ENCODE measurements at places on chromosomes 6 and 20.

- no peak for DNase-seq
Measured at GRCh38 chr20:3677733-3678132, 4.1 kb downstream of the ADAM33 start.

GRCh38 chr20:62367633-62368391 is 700 bp upstream of the LAMA5 start:
- DNase-seq, result no peak

DNA sequence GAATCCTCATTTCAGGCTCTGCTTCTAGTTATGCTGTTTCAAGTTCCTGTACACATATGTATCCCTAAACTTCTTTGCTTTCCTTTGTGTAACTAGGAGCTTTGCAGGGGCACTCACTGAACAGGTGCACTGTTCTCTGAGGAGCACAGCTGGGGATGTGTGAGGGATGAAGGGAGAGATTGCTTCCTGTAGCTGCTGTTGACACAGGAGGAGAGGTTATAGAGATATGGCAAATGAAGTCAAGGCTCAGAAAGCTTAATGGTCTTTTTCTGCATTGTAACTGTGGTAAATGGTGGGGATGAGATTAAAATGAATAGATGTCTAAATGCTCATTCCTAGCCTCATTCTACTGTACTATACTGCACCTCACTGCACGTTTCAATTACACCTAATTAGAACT is 454.3 kb downstream of the BTBD3 start:
- no peak for DNase-seq

DNA sequence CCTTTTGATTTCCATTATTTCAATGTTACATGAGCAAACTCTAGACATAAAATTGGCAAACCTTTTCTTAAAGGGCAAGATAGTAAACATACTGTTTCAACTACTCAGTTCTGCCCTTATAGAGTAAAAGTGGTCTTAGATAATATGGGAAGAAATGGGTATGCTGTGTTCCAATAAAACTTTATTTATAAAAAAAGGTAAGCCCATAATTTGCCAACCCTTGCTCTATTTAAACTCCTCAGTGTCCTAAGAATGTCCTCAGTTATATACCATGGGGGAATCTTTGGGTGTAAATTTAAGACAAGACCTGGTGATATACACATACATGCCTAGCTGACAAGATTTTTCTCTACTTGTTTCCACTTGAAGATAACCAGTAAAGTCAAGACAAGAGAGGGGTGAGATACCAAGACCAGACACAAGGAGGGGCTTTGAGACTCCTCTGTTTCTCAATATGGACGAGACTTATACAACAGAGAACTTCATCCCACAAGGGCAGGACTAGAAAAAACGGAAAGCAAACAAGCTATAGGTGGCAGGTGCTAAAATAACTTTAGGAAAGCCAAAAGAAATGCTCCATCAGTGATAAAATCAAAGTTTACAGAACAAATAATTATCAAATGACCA is 10.5 kb downstream of the SNX3 start:
- no peak for DNase-seq

- DNase-seq, result no peak
Measured at GRCh38 chr6:28291573-28291972, 10.2 kb downstream of the PGBD1 start.

- no peak for DNase-seq
Measured at GRCh38 chr20:53833333-53834061, 236.9 kb downstream of the BCAS1 start.

GRCh38 chr20:61340157-61340556 is 88.1 kb downstream of the CDH4 start:
- DNase-seq, result no peak

DNA sequence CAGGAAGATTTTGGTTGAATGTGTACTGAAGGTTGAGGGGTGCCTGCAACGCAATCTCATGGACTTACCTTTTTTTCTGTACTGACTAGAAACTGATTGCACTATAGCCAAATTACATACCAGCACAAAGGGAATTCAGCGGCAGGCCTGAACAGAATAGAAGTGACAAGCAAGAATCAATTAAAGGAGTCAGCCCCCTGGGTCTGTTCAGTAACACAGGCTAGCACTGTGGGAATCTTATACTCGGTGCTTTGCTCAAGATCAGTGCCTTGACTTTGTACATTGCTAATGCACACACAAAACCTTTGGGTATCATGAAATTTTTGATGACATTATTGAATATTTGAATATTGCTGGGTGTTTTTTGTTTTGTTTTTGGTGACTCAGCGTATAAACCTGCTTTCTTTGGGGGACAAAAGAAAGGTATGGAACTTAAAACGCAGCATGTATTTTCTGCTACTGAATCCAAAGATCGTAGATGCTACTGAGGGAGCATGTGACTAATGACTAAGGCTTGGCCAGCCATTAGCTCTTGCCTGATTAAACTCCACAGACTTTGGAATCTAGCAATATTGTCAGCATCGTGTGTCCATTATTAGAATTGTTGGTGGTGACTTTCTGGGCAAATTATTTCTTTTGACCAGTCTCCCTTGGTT is 236.6 kb downstream of the ARID1B start:
- no peak for DNase-seq

DNA sequence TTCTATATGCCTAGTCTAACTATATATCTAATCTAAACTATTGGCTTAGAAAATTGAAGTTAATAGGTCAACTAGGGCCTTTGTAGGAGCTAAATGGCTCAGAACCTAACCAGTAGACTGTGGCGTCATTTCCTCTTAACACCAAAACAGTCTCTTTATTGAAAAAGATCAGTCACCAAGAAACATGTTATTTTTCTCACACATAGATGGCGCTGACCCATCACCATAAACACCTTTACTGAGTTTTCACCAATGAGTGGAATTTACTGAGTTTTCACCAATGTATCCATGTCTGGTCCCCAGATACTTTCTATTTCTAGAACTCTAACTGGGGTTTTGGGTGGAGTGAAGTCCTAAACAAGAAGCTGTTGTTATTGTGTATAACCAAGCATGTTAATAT is 636.0 kb downstream of the BCKDHB start:
- DNase-seq, result no peak

GRCh38 chr6:14765106-14765505 is 480.8 kb upstream of the JARID2 start:
- DNase-seq, result peak; percentile 12

DNA sequence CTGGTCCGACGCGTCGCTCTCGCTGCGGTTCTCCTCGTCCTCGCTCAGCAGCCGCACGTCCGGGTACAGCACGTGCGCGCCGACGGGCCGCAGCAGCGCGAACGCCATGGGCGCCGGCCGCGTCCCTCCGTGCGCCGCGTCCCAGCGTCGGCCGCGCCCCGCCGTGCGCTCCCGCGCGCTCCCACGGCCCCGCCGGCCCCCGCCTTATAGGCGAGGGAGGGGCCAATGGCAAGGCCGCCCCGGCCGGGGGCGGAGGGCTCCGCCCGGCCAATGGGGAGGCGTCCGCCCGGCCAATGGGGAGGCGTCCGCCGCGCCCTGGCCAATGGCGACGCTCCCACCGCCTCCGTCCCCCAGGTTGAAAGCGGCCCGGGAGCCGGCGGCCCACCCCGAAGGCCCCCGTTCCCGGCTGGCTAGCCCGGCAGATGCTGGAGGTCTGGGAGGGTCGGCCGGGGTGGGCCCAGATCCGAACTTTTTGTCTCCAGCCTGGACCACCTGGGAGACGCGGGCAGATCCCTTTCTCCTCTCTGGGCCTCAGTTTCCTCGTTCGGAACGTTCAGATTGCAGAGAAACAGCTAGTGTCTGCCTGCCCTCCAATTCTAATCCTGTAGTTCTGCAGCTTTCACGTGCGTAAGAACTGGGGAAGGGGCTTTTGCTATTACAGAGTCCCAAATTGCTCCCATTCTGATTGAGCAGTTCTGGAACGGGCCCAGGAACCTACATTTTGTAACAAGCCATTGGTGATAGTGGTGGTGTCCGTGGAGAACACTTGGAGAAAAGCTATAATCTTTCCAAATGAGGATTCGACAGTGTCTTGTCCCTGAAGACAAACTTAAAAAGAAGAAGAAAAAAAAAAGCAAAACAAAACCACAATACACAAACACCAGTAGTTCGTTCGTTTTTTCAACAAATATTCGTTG is at the start of gene TCF15:
Gene TCF15, minus strand, starts transcription at position 180 of the 917 bp plus-strand sequence. Its CDS starts 72 bp downstream, at position 108.
- no peak for DNase-seq

GRCh38 chr6:168784426-168784825 is 343.4 kb downstream of the SMOC2 start:
- DNase-seq, result no peak

DNA sequence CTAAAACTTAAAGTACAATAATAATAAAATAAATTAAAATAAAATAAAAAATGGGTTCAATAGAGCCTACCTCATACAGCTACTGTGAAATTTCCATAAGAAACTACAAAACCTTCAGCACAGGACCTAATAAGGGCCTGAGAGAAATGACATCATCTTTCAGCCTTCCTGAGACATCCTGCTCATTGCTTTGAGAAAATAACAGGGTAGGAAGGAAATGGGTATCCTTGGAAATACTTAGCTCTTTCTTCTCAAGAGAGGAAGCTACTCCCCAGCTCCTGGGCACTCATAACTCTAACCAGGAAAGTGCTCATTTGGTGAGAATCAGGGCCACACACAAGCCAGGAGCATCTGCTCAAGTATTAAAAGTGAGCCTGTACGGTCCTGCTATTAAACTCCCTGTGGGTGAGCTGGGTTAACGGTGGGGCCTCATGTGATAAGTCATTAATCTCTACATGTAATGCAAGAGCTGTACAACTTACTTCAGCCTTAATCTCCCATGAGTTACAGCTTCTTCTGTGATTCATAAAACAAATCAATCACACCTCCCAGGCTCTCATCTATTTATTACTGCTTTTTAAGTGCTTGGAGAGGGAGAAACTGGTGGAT is 141.4 kb downstream of the MAFB start:
- DNase-seq, result no peak

GRCh38 chr6:40930555-40930954 is 108.5 kb downstream of the UNC5CL start:
- no peak for DNase-seq

GRCh38 chr20:12074111-12074655 is 156.5 kb downstream of the BTBD3 start:
- DNase-seq, result no peak

DNA sequence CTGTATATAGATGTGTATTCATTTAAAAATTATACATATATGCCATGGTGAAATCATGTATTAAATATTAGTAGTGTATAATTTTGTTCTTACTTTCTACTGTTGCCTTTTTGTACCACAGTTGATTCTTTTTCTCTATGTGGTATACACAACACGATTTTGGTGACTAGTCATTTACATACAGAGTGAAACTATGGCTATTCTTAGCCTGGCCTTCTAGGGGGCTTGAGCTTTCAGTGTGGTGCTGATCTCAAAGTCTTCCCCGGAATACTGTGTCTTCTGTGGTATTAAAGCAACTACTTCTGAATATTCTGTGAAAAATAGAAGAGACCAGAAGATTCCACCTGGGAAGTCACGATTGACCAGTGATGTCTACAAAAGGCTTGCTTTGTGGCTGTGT is 301.9 kb downstream of the UTRN start:
- no peak for DNase-seq

DNA sequence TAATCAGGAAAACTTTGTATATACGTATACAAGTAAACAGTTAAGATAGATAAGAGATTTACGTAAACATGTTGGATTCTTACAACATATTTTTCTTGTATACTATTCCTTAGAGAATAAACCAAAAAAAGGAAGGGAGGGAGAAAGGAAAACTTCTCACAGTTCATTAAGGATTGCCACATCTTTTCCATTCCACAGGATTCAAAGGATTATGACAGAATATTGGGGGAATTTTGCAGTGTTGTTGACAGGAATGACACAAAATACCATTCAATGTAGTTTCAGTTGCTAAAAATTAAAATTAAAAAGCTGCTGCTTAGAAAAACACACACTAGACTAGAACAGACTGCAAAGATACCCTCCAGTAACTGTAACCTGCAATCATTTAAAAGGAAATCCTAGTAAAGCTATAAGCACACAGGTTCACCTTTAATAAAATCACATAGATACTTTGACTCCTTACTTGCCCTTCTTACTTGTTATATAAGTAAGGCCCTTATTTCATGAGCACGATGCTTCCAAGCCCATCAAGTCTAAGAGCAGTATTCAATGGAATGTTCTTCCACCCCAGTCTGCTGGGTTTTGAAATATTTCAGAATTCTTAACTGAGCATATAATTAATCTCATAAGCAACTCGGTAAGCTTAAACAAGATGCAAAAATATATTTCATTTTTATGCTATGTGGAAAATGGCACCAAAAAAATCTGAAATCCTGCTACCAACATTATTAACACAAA is 107.8 kb downstream of the SMLR1 start:
- no peak for DNase-seq

DNA sequence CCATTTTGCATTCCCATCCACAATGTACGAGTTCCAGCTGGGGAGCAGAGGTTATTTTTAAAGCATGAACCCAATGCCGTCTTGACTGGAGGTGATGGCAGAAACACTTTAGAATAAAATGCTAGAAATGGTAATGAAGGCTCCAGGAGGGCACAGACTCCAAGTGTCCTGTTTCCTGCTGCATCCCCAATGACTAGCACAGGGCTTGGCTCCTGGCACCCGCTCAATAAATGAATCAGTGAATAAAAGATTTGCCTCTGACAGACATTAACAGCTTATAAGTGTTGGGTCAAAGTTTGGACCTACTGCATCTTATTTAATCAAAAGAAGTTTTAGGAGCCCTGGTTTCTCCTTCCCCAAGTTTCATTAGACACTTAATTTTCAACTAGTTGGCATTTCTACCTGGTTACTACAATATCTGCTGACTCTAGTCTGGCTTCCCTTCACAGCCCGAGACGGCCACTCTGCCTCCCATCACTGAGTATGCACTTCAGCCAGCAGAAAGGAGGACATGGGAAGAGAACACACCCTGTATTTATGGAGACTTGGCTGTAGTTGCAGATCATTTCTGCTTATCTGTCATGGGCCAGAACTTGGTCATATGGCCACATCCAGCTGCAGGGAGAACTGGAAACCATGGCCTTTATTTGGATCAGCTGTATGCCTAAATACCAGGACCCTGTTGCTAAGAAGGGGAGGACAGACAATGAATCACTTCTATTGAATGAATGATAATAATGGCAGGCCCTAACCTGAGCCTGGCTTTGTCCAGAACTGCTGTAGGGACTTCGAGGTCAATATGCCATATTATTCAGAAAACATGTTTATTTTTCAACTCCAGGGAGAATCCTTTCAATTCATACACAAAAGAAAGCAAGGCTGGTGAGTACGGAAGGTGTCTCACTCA is 63.1 kb downstream of the TTI1 start:
- DNase-seq, result no peak

GRCh38 chr20:9329355-9330101 is 184.9 kb upstream of the LAMP5 start:
- DNase-seq, result no peak

- DNase-seq, result no peak
Measured at GRCh38 chr6:47455533-47456209, 21.9 kb upstream of the CD2AP start.

GRCh38 chr6:160279850-160280249 is 21.2 kb upstream of the SLC22A2 start:
- DNase-seq, result no peak
